Aorta (tissue), 5 donors: ENCODE measurements at places on chromosomes 3 and 15.

GRCh38 chr15:96011136-96011535 lies 319.4 kb upstream of the NR2F2 start:
- no peak for DNase-seq

DNA sequence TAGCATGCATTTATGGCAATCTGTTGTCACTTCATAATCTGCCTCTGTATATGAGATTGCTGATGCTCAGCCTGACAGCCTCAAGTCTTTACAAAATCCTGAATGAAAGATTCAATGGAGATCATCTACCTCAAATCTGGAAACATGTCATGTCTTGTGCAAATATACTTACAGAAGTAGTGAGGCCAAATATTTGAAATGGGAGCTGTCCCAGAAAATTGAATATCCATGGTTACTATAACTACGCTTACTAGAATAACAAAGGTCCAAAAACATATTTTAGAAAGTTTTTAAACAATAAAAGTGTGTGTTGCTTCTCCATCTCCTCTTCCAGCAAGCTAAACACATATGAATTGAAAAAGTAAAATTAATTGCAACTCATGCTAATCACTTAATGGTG lies 133.2 kb upstream of the DPH6 start:
- no peak for DNase-seq

DNA sequence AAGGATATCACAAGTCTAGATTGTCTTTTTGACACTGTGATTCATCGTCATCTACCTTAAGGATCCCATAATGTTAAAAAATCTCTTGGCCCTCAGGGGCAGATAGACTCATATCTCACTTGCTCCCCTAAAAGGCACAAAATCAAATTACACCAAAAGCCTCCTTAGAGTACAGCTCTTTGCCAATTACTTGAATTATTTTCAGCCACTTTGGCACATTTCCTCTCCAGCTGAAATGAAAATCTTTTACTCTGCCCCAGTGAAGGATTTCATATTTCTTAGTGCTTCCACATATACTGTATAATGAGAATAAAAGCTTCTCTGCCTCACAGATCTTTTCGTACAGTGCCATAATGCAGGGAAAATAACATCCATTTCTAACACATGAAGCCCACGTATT lies 190.7 kb upstream of the GBE1 start:
- no peak for DNase-seq

DNA sequence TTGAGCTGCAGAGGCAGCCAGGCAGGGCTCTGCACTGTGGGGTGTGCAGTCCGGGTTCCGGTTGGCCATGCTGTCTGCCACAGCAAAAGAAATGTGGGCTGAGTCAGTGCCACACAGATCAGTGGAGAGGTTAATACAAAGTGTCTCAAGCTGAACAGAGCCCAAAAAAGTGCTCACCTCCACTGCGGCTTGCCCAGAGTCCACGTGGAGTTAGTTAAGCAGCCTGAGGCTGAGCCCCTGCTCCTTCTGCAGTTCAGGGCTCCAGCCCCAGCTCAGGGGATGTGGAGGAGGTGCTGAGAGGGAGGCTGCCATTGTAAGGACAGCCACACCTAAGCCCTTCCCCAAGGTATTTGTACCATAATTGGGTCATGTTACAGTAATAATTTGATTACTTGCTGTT lies 85.3 kb downstream of the LRRK1 start:
- no peak for DNase-seq

GRCh38 chr15:84715441-84716035 lies 401 bp downstream of the SEC11A start:
- DNase-seq = no peak

- DNase-seq = no peak
Measured at GRCh38 chr3:114902691-114903101, 244.4 kb downstream of the ZBTB20 start.

GRCh38 chr15:90780916-90781315 lies 63.8 kb downstream of the BLM start:
- no peak for DNase-seq

GRCh38 chr15:88389120-88389519 lies 78.1 kb downstream of the MRPL46 start:
- DNase-seq = no peak

DNA sequence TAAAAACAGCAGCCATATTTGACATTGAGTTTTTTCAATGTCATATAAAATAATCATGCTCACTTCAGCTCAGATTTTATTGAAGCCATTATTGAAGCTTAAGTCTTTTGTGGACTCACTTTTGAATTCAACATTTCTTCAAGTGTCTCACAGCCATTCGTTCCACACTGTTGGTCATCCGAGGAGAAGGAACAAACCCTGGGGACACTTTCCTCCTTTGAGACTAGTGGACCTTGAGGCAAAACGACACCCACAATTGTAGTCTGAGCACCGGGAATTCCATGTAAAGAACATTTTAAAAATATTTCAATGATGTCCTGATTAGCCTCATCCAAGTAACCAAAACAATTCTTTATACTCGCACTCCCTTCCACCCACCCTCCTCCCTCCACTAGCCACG lies 174.7 kb downstream of the CD47 start:
- DNase-seq = no peak

DNA sequence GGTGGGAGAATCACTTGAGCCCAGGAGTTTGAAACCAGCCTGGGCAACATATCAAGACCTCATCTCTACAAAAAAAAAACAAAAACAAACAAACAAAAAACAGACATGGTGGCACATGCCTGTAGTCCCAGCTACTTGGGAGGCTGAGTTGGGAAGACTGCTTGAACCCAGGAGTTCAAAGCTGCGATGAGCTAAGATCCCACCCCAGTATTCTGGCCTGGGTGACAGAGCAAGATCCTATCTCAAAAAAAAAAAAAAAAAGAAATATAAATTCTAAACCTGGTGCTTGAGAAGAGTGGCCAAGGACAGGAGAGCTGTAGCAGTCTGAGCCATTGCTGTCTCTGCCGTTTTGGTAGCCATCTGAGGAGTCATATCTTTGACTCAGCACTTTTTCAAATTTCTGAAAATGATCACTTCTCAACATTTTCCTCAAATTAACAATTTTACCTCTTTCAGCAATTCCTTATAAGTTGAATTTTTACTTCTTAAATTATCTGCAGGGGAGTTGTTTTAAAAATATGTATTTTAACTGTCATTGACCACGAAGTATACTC lies 3.6 kb upstream of the DENND4A start:
- no peak for DNase-seq

DNA sequence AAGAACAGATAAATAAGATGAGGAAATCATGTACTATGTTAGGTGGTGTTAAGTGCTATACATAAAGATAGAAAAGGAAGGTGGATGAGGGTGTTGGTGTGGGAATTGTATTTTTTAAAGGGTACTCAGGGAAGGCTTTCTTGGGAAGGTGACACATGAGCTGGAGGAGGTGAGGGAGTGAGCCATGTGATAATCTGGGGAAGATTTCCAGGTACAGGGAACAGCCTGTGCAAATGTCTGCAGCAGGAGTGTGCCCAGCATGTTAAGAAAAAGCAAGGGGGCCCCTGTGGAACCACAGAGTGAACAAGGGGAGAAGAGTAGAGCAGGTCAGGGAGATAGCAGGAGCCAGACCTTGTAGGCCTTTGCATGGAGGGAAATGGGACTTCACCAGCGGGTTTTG lies 175.6 kb downstream of the SSR3 start:
- DNase-seq = no peak

DNA sequence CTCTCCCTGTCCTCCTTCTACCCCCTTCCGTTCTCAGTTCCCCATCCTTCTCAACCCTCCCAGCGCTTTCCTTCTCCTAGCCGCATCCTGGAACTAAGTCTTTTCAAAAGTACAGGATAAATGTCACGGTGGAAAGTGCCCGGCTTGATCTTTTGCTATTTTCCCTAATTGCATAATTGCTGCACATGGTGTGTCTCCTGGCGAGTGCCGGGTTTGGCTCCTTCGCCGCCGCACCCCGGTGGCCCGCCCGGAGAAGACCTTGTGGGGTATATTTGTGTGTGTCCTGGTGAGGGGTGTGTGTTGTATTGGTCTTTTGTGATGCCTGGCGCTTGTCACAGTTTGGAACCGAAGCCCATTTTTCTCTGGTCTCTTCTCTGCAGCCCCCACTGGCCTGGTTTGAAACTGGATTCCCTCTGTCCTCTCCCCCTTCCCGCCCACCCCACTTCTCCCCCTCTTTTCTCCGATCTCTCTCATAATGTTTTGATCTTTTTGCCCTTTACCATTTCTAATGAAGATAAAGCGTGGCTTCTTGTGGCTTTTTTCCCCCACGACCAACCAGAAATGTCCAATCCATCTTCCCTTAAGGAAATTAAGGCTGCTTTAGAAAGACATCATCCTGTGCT lies 692 bp downstream of the UBE2E2 start:
- peak; percentile 71 for DNase-seq

GRCh38 chr15:67421105-67421504 lies 99.8 kb upstream of the C15orf61 start:
- DNase-seq = no peak

DNA sequence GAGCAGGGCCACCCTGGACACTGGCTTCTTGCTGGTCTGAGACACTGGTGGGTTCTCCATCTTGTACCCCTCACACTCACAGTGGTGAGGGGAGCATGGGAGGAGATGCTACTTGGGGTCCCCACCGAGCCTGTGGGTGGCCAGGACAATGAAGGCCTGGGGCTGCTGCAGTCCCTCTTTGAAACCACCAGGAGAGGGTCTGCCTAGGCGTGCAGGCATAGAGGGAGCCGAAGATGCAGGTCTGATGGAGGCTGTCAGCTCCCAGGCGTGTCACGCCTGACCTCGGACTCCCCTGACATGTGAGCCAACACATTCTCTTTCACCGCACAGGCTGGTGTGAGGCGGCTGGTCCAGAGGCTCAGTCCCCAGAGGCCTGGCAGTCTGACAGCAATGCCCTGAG lies 39.1 kb downstream of the NIPA2 start:
- no peak for DNase-seq

DNA sequence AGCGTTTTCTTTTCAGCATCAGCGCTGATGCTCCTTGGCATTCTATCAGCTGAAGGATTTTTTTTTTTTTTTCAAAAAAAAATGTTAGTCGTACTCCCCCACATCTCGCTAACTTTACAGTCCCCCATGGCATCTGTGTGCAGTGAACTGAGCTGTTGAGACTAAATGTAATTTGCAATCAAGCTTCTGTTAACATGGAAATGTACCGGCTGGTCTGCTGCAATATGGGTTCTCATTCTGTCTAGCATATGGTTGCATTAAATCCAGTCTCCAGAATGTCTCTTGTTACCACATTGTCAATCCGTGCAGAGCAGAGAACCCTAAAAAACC lies 32.2 kb upstream of the TPRG1 start:
- DNase-seq = no peak

GRCh38 chr15:73568564-73569280 lies 64.5 kb downstream of the NPTN start:
- DNase-seq = no peak

- no peak for DNase-seq
Measured at GRCh38 chr15:50880651-50881114, 27.8 kb upstream of the AP4E1 start.

- DNase-seq = no peak
Measured at GRCh38 chr3:11548721-11549131, 95.0 kb downstream of the VGLL4 start.

DNA sequence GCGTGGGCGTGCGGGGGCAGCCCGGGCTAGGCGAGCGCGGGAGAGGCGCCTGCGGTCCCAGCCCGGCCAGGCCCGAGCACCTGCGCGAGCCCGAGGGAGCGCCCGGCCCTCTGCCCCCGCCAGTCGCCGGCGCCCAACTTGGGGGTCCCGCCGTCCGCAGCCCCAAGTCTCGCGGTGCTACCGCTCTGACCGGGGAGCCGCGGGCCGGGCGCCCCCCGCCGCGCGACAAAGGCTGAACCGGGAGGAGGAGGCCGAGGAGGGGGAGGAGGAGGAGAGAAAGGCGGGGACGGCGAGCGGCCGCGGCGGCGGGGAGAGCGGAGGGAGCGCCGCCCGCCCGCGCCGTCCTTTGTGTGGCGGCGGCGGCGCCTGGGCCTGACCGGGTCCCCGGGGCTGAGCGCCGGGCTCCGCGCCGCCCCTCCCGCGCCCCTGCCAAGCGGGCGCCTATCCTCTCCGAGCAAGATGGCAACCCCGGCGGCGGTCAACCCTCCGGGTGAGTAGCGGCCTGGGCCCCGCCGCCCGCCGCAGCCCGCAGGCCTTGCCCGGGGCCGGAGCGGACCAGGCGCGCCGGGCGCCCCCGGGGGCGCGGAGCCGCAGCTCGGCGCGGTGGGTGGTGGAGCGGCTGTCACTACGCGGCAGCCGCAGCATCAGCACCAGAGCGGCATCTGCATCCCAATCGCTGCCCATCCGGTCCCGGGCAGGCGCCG lies at the start of gene ARNT2:
Gene ARNT2 (plus strand): TSS at position 326 of the 704 bp plus-strand sequence. CDS start 134 bp downstream, at position 460.
- DNase-seq = no peak

- DNase-seq = peak; percentile 92
Measured at GRCh38 chr15:64877435-64877834, 34.3 kb upstream of the ANKDD1A start.

GRCh38 chr15:67037694-67038093 lies 27.7 kb upstream of the SMAD3 start:
- peak; percentile 7 for DNase-seq

DNA sequence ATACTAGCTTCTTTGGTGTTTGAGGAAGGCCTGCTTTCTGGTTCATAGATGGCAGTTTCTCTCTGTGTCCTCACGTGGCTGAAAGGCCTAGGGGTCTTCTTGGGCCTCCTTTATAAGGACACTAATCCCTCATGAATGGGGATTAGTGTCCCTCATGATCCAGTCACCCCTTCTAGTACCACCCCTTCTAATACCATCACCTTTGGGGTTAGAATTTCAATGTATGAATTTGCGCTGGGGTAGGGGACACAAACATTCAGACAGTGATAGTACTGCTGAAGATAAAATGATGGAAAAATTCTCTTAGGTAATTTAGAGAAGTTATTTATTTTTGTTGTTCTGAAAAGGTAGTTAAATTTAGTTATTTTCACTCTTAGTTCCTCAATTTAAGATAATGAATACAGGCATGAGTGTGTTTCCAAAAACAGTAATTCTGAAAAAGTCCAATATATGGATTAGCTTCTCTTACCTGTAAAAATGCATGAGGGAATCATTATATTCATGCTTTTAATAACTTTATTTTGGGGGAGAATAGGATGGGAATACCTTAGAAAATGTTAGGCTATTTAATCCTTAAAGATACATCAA lies 103.6 kb downstream of the FNDC3B start:
- no peak for DNase-seq

DNA sequence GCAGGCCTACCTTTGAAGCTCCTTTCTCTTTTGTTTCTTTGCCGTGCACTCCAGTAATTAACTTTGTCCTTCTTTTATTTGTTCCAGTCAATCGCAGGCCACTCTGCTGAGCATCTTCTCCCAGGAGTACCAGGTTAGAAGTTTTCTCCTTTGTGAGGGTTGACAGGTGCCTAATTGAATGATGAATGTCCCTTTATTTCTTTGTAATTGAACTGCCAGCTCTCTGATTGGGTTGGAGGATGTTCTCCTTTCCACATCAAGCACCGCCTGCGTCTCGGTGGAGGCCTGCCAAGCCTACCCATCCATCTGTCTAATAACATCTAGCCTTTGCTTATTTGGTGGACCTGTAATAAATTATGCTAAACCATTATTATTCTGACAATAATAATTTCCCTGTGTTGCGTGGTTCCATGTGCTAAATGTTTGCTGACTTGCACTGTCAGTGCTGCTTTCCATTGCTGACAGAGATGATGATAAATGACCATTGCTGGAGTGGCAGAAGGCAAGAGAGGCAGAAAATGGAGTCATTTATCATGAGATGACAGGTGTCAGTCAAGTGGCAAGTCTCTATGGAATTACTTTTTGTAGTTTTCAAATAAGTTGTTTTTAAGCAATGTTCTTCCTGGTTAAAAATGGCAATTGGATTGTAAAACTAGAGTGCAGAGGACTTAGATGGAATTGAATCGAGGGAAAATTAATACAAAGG lies 64.9 kb downstream of the CDIN1 start:
- no peak for DNase-seq

- DNase-seq = no peak
Measured at GRCh38 chr3:23435904-23436303, 232.8 kb downstream of the UBE2E2 start.
